ENCODE measurements at places on chromosomes 6 and 20.

GRCh38 chr6:168099201-168100010, 20.4 kb upstream of the FRMD1 start:
- DNase-seq, result no peak

GRCh38 chr20:36367907-36368799, 62.0 kb downstream of the DLGAP4 start:
- no peak for DNase-seq

GRCh38 chr6:161088676-161089328, 97.2 kb downstream of the MAP3K4 start:
- no peak for DNase-seq

DNA sequence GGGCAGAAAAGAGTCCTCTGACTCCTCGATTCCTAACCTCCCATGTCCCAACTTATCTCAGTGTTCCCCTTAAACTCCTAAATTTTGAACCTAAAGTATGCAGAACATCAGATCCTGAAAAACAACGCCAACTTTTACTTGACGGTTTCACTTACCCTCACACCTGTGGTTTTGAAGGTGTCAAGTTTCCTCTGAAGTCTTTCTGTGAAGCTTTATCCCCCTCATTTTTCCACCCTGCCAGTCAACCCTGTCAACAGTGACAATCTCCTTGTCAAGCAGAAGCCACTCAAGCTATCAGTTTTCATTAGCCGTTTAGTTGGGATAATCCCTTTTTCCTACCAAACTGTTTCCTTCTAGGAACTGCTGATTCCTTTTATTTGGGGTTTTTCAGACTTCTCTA, 245.4 kb upstream of the PREP start:
- no peak for DNase-seq

DNA sequence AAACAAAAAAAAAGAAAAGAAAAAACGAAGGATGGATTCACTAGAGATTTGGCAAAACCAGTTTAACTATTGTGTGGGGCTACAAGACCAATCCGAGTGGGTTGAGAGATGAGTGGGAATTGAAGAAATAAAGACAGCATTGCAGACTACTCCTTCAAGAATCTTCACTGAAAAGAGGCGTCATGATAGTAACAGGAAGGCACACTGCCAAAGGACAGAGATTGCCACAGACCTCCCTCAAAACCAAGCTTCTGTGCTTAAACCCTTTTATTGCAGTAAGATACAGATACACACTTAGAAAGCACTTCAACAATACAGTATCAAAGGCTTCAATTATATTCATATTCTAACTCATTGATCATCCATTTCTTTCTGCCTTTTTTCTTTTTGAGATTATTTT, 103.9 kb downstream of the IPCEF1 start:
- DNase-seq, result no peak
